NCI-H2081 (cell line): ENCODE measurements at places on chromosomes 12 and 14.
A peak's percentile ranks its signal among the peaks of the same experiment; 100 is the strongest.

DNA sequence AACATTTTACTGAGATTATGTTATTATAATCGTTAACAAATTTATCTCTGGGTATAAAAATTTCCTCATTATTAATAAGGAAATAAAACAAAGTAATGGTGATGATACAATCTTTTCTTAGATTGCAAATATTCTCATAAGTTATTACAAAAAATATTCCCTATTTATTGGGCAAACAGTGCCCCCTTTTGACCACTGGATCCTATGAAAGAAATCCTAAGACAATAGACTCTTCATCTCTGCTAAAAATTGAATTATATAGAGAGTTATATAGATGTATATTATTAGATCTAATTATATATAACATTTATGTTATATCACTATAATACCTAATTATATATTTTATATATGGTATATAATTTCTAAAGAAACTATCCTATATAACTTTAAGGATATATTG, 94.2 kb upstream of the FGD4 start:
- peak; percentile 25 for DNase-seq

DNA sequence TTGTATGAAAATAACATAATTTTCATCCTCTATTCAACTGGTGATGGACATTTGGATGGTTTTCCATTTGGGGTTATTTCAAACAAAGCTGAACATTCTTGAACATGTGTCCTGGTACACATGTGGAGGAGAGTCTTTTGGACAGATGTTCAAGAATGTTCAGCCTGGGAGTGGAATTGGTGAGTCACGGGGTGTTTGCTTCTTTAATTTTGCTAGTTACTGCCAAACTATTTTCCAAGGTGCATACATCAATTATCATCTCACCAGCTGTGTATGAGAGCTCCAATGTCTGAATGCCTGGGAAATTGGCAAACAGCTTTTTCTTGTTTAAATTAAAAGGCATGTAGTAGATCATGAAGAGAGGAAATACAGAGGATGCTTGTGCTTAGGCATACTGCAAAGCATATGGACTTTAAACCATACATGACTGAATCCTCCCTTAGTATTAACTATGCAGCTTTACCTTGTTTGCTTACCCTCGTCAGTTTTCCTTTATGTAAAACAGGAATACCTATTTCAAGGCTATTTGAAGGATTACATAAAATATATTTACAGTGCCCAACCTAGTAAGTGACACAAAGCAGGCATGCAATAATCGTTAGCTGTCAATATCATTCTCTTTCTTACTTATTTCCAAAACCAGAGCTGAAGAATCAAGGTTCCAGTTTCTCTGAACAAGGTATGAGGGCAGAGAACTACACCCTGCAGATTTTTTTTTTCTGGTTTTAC, 152.1 kb downstream of the ITPR2 start:
- no peak for DNase-seq

GRCh38 chr12:25811656-25812126, 146.8 kb upstream of the RASSF8 start:
- DNase-seq: peak; percentile 21

- no peak for DNase-seq
Measured at GRCh38 chr12:113911971-113912759, 54.0 kb downstream of the RBM19 start.

DNA sequence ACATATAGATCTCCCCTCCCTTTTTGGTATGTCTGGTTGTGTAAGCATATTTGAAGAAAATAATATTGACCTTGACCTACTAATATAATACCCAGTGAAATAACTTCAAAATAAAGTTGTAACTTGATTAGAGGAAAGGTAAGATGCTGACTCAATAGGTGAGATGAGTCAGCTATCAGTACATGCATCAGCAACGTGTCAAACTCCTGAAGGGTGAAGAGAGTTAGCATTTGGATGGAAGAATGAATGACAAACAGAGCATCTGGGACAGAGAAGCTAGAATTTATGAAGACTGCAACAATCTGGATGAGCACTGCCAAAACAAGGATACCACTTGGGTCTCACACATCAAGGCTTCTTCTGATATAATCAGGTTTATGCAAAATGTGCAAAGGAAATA, 74.9 kb downstream of the PPP2R5E start:
- no peak for DNase-seq

- DNase-seq: no peak
Measured at GRCh38 chr14:65287264-65288131, 125.0 kb upstream of the FUT8 start.

GRCh38 chr14:30156571-30156970, 228.9 kb upstream of the PRKD1 start:
- no peak for DNase-seq

DNA sequence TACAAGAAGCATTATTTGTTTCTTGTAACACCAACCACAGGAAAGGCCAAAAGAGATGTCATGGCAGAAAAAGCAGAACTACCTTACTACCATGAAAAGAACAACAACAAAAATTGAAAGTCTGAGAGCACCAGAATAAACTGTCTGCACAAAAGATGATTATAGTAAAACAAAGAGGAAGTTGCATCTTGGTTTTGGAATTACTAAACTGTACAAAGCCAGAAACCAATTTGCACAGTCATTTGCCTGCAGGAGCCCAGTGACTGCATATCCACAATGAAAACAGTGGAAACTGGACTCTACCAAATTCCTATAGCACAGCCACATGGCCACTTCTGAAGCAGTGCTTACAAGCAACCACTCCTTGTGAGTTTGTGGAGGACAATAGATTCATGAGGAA, 276.2 kb downstream of the SSPN start:
- no peak for DNase-seq

DNA sequence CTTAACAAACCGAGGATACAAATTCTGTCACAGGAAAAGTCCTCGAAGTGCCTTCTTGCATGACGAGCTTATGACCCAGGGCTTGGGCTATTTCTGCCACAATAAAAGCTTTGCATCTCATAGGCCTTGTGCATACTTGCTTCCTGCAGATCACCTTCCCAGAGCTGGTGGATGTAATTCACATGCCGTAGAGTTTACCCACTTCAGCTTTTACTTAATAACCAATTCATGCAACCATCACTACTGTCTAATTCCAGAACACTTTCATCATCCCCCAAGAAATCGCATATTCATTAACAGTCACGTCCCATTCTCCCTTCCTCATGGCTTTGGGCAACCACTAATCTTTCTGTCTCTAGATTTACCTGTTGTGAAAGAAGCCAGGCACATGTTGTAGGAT, 9.0 kb upstream of the BDKRB1 start:
- DNase-seq: no peak
